ENCODE measurements at places on chromosomes 7 and 10.
A peak's percentile ranks its signal among the peaks of the same experiment; 100 is the strongest.

DNA sequence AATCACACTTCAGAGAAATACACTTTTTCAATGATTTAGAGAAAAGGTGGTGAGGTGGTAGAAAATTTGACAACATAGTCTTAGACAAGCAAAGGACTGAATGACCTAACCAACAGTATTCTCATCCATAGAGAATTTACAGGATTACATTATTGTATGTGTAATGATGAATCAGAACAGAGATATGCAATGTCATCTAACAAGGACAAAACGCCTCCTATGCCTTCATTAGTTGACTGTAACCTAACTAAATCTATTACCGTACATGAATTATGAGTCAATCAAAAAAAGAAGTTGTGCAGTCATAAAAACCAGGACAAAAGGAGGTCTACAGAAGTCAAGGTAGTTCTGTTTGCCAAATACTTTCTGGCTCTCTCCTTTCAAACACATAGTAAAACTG is 66.5 kb downstream of the RAB11FIP2 start:
- no peak for DNase-seq

GRCh38 chr10:133349160-133349568 is 2.0 kb downstream of the PRAP1 start:
- no peak for DNase-seq

DNA sequence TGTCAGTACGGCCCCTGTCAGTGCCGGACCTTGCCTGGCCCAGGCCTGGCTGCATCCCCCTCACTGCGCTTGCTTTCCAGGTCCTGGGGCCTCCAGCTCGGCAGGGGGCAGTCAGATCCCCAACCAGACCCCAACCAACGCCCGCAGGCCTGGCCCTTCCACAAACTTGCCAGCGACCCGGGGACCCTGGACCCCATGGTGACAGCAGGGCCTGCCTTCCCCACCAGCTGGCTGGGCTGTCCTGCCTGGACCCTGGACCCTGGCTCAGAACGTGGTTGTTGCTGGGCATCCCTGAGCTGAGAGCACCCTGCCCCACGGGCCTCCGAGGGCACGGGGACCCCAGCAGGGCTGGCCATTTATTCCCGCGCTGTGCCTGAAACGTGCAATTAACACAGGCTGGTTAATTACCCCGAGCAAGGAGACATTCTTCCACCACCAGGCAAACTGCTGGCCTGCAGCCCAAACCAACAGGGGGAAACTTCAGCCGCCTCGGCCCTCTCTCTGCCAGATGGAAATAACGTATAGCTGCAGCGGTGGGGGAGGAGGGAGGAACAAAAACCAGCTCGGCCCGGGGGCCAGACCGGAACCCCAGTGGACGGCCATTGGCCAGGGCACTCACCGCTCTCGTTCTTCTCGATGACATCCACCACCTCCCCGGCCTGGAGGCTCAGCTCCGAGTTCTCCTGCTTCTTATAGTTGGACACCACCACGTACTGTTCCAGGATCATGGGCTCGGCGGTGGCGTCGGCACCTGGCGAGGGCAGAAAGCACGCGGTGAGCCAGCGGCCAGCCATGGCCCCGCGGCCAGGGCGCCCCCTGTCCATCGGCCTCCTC is 167.1 kb downstream of the NEURL1 start:
- peak; percentile 16 for DNase-seq

- no peak for DNase-seq
Observed at GRCh38 chr7:3380886-3381685, 80.0 kb downstream of the SDK1 start.

DNA sequence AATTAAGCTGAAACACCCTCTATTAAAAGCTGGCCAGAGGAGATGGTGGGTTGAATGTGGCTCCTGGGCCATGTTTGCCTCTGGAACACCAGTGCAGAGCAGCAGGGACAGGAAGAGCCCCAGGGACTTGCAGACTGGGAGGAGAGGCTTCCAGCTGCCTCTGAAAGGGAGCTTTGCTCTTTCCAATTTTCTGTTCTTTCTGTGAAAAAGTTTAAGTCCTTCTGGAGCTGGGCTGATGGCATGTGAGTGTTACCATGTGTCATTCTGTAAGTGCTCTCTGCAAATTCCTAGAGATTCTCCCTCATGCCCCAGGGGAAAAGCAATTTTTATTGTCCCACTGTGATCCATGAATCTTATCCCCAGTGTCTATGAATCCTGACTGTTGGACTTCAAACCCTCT is 112.8 kb upstream of the LANCL2 start:
- no peak for DNase-seq

DNA sequence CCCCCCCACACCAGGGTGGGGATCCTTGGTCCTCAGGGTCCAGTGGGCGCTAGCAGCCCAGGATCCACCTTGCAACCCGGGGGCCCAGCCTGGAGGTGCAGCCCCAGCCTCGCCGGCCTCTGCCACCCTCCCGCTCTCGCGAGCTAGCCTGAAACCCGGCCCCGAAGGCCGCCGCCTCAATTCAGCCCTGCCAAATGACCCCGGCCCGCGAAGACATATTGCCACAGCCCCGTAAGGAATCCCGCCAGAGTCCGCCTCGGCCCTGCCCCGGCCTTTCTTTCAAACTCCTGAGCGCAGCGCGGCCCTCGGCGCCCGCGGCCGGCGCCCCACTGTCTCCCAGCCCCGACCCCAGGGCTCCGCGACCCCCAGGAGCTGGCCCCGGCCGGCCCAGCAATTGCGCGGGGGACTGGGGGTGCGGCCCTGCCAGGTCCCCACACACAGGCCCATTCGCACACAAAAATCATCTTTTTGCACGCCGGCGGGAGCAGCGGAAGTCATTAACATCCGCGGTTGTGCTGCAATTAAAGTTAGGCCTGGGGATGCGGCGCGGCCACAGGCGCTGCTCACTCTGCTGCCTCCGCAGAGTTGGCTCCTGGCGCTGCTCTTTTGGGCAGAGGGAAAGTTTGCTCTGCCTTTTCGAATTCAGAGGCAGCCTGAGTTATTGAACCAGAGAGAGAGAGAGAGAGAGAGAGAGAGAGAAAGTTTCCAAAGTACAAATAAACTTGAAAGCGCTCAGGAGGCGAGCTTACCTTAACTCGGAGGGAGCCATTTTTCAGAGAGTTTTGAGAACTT is 4.0 kb downstream of the HOXA5 start:
- DNase-seq: no peak

Measured in T-helper 2 cell treated with Interferon-gamma antibody and Interleukin-4, amounts not matched to agents 5 μg/mL and 100 μg/mL, for 36 hours (primary cell).